ENCODE measurements at places on chromosomes 1 and 21.

DNA sequence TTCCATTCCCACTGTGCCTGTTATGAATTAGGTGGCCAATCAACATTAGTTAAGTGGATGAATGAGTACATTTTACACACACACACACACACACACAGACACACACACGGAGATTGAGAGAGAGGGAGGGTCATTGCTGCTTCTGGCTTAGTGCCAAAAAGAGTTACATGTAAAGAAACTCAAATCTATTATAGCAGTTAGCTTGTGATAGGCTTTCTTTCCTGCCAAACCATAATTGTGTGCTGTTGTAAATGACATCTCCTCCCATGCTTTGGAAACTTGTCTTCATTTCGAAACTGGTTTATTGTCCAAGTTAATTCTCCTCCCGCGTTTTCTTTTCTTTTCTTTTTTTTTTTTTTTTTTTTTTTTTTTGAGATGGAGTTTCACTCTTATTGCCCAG lies 1.4 kb upstream of the MT1HL1 start:
- DNase-seq: no peak

DNA sequence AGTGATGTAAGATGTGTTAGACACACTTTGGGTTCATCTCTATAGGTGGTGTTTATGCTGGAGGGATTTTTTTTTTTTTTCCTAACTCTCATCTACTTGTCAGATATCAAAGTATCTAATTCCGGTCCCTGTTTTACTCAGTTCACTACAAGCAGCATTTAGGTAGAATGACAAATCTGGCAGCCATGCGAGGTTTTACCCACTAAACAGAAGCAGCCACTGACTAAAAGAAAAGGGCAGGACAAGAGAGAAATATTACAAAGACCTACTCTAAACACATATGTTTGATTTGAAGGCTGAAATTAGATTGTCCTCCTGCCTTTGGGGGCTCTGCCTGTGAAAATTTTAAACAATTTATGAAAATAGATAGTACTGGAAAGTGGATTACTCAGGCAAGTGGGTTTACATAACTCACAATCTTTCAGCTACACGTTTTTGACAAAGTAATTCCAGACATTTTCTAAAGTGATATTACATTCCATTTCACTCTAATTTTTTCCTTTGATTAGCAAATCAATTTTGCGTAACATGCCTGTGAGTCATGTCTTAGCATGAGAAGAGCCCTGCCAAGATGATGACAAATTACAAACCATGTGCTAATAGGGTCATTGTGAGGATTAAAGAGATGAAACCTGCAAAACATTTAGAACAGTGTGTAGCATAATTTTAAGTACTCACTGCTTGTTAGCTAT lies 172.6 kb downstream of the PLA2G4A start:
- peak; percentile 93 for DNase-seq

DNA sequence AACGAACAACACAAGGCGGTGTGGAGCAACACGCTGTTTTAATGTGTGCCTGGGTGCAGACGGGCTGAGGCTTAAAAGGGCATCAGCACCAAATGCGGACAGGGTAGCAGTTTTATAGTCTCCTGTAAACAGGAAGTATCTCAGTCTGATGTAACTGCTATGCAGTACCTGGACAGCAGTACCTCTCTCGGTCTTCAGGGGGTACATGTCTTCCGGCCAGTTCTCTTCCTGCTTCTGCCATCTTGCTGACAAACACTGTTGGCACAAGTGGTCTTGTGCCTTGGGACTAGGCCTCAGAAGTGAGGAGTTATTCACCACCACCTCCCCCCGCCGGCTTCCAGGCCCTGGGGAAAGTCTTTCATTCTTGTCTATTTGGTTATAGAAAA lies 49.7 kb upstream of the APOBEC4 start:
- DNase-seq: no peak

GRCh38 chr1:68223687-68224086 lies 8.6 kb downstream of the WLS start:
- no peak for DNase-seq

GRCh38 chr1:1165900-1166421 lies 7.7 kb upstream of the TTLL10 start:
- no peak for DNase-seq

DNA sequence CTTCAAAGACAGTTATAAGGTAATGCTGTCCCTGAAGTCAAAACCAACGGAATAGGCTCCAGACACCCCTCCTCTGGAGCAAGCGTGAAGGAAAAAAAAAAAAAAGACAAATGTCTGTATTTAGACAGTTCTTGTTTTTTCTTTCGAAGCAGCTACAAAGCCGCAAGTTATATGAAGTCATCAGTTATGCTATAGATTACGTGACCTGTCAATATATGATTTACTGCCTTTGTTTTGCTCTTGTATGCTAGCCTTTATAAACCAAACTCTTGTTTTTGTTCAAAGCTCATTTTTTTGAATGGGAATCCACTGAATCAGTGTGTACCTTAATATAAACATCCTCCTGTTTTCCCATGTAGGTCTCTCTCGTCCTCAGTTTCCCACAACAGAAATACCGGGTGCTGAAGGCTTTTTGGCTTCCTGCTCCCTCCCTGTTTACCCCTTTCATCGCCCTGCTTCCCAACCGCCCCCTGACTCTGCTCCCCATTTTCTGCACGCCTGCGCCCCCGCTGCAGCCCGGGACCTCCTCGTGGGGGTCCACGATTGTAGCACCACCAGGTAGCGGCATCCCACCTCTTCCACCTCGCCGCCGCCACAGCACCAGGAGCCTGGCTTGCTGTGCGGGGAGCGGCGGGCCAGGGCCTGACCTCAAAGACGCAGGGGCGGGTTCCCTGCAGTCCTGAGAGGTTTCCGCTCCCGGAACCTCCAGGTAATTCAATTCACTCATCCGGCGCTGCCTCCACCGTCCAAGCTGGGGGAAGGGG lies 5.2 kb upstream of the ZNF678 start:
- DNase-seq: no peak

- no peak for DNase-seq
These were observed 93.0 kb downstream of the NUF2 start for GRCh38 chr1:163414778-163415177.

DNA sequence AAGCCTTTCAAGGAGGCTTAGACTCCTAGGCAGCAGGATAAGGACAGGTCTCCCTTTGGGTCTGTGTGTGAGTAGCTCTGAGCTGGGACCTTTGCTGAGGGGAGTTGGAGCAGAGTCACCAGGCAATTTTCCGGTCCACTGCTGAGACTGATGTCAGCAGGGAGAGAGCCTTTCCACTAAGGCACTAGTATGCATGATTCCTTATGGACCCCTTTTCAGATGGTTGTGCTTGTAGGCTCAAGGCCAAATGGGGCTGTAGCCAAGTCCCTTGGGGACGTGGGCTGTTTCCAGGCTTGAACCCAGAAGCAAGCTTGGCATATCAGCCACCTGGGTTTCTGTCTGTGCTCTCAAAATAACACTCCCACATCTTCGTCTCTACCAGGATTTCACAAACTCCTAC lies 73.0 kb downstream of the CCDC18 start:
- DNase-seq: no peak

DNA sequence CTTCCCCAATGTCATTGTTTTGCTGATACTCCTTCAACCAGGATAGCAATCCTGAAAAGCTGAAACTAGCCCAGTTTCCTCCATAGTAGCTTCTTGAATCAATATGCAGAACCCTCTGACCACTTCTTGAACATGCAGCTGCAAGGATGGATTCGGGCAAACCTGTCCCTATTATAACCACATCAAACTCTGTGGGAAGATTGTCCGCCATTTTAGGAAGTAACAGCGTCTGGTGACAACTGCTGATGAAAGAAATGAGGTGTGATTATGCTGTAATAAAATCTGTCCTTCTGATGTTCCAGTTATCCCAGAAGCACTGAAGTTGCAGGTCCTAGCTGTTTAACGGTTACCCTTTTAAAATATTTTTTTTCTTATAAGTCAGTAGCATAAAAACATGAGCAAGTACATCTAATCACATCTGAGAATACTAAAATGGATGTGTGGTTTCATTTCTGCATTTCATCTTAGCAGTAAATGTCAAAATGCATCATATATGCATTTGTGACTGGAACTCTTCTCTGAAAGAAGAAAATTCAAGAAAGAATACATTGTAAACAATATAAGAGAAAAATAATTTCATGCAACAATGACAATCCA lies 4.5 kb downstream of the CHML start:
- no peak for DNase-seq

- peak; percentile 75 for DNase-seq
These were observed 597.9 kb upstream of the ADAMTS5 start for GRCh38 chr21:27564684-27565301.
